Brain microvascular endothelial cell (primary cell): ENCODE measurements at places on chromosomes 1 and 21.
A peak's percentile ranks its signal among the peaks of the same experiment; 100 is the strongest.

DNA sequence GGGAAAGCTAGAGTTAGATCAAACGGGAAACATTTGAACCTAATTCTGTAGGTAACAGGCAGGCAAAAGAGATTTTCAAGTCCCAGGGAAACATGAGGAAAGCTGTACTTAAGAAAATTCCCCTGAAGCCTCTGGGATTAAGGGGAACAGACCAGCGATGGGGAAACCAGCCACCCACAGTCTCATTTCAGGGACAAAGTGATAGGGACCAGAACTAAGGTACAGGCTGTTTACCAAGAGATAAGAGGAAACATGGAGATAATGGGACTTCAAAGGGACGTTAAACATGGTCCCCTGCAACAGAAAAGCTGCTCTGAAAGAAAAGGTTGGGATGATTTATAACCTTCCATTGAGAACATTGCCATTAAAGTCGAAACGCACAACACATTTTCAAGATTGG lies 84.4 kb downstream of the NTPCR start:
- DNase-seq, result no peak

GRCh38 chr1:69836971-69837636 lies 269.4 kb downstream of the LRRC7 start:
- DNase-seq, result peak; percentile 12

GRCh38 chr1:116330846-116331245 lies 42.2 kb upstream of the ATP1A1 start:
- DNase-seq, result no peak

- no peak for DNase-seq
These were observed 29.6 kb downstream of the PROX1 start for GRCh38 chr1:214017191-214017982.

- DNase-seq, result no peak
These were observed 191.6 kb downstream of the HIVEP3 start for GRCh38 chr1:41726899-41727748.

DNA sequence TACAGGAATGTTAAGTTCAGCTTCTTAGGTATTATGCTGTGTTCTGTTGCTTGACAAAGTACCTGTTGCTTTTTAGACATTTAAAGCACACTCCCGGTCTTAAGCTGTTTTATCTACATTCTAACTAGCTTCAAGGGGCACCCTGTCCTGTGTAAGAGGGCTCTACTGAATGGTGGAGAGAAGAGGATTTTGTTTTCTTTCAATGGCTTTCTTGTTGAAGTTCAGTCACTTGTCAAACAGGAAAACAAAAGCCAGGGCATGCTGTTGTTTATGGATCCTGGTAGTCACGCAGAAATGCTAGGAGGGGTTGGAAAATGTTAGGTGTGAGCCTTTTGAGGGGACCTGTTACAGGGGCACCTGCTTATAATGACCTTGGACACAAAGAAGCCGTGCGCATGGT lies 30.7 kb downstream of the PGM1 start:
- DNase-seq, result no peak

- no peak for DNase-seq
These were observed 182.0 kb upstream of the CSF3R start for GRCh38 chr1:36664571-36665287.

DNA sequence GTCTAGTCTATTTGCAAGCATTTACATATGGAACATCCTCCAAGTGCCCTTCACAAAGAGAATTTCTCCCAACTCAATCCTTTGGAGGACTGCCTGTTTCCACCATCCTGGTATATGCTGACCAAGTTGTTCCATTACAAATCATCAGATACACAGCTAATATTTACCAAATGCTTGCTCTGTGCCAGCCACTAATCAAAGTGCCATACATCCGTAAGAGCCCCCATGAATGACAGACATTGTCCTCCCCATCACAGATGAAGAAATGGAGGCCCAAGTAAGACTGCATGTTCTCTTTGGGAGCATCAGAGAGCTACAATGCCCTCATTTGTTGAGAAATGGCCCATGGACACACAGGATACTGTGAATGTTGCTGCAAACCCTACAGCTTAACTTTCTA lies 130.0 kb upstream of the BACE2 start:
- DNase-seq, result no peak

GRCh38 chr1:202367271-202367670 lies 18.8 kb downstream of the PPP1R12B start:
- DNase-seq, result no peak

- DNase-seq, result no peak
These were observed 10.3 kb upstream of the CDCP2 start for GRCh38 chr1:54163051-54163450.

GRCh38 chr1:59243550-59243949 lies 53.3 kb upstream of the FGGY start:
- DNase-seq, result no peak

GRCh38 chr1:231338270-231339128 lies at the start of gene SPRTN:
SPRTN (plus strand) TSS chr1:231338293; CDS start chr1:231338384, 91 bp downstream.
- no peak for DNase-seq

DNA sequence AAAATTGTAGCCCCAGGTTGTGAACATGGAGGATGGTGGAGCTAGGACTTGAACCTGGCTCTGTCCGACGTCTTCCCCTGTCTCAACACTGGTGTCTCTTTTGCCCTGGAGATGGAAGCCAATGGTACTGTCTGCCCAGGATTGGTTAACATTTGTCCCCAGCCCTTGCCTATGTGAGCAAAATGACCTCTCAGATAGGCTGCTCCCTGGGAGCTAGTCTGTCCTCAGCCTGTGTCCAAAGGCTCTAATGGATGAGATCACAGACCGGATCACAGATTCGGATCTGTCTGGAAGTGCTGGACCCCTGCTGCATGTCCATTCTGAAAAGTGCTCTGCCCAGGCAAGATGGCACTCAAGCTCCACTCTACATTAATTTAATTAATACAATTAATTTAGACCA lies 394.4 kb upstream of the VAMP3 start:
- DNase-seq, result no peak

DNA sequence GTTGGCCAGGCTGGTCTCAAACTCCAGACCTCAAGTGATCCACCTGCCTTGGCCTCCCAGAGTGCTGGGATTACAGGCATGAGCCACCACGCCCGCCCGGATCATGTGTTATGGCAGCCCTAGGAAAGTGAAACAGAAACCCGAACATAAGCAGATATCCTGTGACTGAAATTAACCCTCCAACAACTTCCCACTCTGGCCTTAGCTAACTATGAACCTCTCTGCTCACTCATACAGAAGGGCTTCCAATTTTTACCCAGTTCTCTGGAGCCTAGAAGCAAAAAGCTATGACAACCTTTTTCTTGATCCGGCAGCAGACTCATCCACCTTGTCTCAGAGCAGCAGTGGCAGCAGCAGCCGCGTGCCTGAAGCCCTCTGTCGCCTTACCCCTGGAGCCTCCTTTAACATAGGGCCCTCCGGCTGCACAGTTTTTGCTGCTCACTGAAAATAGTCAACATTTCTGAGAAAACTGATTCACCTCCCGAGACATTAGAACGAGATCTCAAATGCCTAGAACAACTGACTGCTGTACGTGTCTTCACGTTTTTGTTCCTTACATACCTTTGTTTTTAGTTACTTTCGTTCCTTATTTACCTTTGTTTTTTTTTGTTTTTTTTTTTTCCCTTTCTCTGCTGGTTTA lies 9.3 kb downstream of the CBR1 start:
- peak; percentile 2 for DNase-seq

DNA sequence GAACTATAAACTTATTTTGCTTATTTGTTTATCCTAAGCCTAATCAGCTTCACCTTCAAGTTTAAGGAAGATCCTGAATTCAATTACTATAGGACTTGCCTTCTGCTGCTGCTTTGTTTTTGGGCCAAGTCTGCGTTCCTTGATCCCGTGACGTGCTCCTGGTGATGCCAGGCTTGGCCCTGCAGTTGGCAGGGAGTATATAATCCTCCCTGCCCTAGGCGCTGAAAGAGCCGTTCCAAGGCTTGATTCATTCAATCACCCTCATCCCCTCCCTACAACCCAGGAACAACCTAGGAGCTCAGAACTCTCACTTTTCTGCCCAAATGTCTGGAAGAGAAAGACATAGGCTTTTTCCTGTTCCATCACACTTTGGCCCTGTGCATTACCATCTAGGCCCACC lies 12.4 kb upstream of the LRRN2 start:
- no peak for DNase-seq

GRCh38 chr1:194214735-194215134 lies 1028.3 kb upstream of the B3GALT2 start:
- no peak for DNase-seq

GRCh38 chr1:184461321-184461720 lies 74.5 kb downstream of the C1orf21 start:
- DNase-seq, result no peak

DNA sequence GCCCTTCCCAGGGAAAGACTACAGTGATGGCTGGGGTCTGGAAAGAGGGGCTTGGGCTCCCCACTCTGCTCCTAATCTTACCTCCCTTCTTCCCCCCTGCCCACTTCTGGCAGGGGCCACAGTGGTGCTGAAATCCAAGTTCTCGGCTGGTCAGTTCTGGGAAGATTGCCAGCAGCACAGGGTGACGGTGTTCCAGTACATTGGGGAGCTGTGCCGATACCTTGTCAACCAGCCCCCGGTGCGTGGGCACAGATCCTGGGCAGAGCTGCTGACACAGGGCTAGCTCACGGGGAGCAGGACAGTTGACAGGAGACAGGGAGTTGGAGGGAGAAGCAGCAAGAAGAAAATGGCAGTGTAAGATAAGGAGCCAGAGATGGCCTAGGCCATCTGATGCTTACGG lies 2.4 kb downstream of the SLC27A3 start:
- DNase-seq, result no peak

DNA sequence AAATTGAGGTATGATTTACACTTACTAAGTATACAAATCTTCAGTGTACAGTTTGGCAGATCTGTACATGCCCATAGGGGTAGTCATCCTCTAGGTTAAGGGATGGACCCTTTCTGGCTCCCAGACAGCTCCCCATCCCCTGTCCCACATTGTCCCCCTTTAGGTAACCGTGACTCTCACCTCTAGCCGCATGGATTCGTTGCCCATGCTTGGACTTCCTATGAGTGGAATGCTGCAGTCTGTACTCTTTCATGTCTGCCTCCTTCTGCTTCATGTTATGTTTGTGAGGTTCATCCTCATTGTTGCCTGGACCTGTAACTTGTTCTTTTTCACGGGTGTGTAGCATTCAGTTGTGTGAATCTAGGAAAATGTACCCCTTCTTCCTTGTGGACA lies 20.3 kb downstream of the SLC37A1 start:
- DNase-seq, result no peak

DNA sequence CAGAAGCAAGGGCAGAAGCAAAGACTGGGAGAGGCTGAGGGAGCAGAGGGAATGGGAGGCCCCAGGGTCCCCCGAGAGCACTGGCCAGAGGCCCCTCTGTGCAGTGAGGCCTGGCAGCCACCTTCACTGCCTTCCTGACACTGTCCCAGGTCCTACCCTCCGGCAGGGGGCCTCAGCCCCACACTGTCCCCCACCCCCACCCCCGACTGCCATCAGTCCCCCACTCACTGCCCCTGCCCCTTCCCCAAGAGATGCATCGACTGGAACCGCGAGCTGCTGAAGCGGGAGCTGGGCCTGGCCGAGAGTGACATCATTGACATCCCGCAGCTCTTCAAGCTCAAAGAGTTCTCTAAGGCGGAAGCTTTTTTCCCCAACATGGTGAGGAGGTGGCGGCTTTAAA lies 13.0 kb upstream of the PADI6 start:
- DNase-seq, result no peak

DNA sequence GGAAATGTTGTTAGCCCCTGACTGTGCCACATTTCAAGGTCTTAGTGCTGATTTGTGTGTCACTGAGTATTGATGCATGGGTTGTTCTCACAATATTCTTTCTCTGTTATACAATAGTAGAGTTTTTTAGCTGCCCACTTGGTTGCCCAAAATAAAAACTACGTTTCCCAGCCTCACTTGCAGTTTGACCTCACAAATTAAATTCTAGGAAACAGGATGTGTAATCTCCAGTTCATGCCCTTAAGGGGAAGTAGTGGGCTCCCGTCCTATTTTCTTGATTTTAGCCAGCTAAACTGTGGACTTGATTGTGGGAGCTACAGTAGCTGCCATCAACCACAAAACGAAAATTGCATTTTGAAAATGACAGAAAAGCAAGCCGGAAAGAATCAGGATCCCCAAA lies 27.3 kb upstream of the LAMC1 start:
- DNase-seq, result no peak

DNA sequence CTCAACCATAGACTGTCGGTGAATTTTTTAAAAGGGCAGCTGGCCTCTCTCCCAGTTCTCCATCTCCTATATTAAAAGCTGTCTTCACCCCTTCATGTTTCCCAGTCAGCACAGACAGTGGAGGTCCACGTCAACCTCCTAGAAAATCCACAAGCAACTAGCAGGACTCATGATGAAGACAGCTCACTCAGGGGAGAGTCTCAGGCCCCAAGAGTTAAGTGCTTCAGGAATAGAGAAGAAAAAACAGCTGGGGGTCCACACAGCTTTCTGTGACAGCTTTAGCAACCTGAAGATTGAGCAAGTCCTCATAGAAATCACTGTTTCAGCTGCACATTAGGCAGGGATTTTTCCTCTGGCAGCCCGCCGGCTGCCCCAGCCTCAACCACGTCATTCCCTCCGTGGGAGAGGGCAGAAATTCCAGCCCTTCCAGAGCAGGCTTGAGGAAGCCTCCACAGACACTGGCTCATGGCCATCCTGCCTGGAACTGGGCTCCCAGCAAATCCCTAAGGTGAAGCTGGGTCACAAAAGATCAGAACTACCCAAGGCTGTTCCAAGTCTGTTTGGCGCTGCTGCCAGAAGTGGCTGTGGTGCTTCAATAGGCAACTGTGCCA lies 15.2 kb downstream of the GPR161 start:
- peak; percentile 76 for DNase-seq

DNA sequence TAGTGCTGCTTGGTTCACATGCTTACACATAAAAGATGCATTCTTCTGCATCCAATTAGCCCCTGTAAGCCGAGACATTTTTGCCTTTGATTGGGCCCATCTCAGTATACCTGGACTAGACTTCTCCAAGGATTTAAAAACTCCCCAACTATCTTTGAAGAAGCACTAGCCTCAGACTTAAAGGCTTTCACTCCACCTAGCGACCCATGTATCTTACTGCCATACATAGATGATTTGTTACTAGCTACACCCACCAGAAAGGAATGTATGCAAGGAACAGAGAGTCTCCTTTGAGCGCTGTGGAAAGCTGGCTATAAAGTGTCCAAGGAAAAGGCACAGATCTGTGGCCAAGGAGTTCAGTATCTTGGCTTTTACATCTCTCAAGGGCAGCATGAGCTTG lies 91.7 kb downstream of the LIPI start:
- no peak for DNase-seq

DNA sequence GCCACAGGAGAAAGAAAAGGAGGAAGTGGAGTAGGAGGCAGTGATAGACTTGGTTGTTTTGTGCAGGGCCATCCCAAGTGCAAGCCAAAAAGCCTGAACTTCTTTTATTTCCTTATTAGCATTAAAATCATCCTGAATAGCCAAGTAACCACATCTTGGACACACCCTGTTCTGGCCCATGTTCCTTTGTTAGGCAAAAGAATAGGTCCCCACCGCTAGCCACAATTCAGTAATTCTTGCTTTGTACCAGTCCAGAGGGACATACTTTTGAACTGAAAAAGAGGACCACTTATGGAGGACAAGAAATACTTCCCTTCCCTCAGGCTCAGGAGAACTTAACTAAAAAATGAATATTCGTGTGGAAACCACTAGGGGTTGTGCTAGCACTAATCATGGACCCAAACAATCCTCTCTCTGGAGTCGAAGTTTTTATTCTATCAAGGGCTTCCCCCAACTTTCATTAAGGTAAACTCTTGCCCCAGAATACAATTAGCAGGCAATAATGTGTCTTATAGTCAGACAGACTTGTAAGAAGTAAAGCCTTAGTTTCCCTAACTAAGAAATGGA lies 19.4 kb downstream of the TNFSF4 start:
- no peak for DNase-seq
